ENCODE measurements at places on chromosomes 2 and 18. TPM values are rescaled to one million over a fixed set of nuclear protein-coding genes. Genes with fewer than 3 reads are reported as not detected.

The CHCHD5 gene
- total RNA-seq = 30.7 TPM

The FOXI3 gene
- not detected for total RNA-seq

The ERFE gene
- total RNA-seq = 7.7 TPM

The DNER gene
- 111 TPM for total RNA-seq

The OR6B2 gene
- not detected for total RNA-seq

All from NCI-H460 (cell line).